ENCODE measurements at places on chromosomes 4 and X.

DNA sequence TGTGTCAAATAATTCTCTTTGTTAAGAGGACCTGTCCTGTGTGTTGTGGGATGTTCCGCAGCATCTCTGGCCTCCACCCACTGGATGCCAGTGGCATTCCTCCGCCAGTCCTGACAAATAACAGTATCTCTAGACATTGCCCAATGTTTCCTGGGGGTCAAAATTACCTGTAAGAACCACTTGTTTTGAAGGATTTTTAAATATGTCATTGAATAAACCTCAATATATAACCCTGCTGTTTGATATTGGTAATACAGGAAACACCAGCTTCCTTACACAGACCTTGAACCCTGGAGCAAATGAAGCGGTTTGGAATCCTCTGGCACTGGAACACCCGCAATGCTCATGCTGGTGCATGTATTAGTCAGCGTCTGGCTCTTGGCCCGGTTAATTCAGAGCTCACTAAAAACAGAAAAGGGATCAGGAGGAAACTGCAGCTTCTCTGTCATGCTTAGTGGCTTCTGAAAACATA, 101.3 kb downstream of the TBL1X start:
- no peak overlapping the region for H3K27ac ChIP-seq
- H3K4me3 ChIP-seq = no peak overlapping the region
- H3K27me3 ChIP-seq = no peaks in the 10 kb centered on the region
- peaks cover 19% of the 10 kb centered on the region for H3K4me1 ChIP-seq
- DNase-seq = peak; percentile 41

DNA sequence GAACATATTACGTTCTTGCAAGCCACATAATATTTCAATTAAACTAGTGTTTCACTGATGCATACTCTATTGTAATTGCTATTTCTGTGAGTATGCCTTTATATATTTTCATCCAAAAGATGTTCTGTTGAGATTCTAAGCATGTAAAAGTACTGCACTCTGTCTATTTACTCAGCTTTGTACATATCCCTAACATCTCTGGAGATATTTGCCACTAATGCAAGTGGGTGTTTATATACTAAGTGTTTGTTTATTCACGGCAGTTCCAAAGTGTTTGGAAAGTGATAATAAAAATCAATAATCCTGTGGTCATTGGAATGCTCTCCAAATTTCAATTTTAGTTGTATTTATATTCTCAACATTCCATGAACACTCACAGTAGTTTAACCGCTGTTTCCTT, 1989.0 kb downstream of the C4orf33 start:
- H3K27ac ChIP-seq = no peak overlapping the region
- no peaks in the 10 kb centered on the region for H3K27me3 ChIP-seq
- H3K36me3 ChIP-seq = no peaks in the 10 kb centered on the region
- DNase-seq = no peak

DNA sequence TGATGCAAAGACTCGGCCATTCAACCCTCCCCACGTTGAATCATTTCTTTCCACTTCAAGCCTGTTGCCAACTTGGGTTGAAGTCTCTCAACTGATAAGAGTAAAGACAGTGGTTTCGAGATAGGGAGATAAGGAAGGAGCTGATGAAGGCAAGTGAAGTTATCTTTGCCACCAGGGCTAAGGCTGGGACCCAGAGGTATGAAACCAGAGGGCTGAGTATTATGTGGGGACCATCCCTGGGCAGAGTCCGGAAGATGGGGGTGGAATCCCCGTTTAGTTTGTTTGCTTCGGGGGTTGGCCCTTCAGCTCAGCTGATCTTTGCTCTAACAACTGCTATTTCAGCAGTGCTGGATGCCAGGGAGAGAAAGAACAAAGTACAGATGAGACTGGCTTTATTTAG, 2.3 kb upstream of the XPNPEP2 start:
- H3K36me3 ChIP-seq = no peaks in the 10 kb centered on the region
- H3K4me1 ChIP-seq = peaks cover 24% of the 10 kb centered on the region
- peak; percentile 42 for DNase-seq

DNA sequence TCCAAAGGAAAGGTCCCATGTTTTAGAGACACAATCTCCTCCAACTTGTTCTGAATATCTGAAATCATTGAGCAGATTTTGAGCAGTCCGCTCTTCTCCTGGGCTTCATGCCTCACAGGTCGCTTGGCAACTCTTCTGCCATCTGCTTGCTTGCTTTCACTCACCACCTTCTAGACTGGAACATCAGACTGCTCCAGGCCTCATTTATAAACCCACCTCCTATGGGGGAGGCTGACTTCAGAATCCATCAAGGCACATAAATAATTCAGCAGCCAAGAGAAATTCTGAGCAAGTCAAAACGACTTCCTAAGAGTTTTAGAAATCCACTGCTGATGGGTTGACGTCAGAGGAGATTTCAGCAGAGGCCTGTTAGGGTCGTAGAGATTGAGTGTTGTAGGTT, 64.1 kb downstream of the FAM184B start:
- H3K4me1 ChIP-seq = no peaks in the 10 kb centered on the region
- H3K27me3 ChIP-seq = no peaks in the 10 kb centered on the region
- no peak overlapping the region for H3K27ac ChIP-seq
- no peak for DNase-seq
- no peak overlapping the region for H3K4me3 ChIP-seq

DNA sequence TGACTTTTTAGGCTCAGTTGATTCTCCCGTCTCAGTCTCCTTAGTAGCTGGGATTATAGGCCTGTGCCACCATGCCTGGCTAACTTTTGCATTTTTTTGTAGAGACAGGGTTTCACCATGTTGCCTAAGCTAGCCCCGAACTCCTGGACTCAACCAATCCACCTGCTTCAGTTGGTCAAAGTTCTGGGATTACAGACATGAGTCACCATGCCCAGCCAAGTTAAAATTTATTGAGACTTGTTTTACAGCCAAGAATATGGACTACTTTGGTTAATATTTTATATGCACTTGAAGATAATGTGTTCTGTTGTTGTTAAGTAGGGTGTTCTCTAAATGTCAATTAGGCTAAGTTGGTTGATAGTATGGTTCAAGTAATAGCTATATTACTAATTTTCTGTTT, 58.7 kb downstream of the CYTL1 start:
- peaks cover 5% of the 10 kb centered on the region for H3K27me3 ChIP-seq
- H3K27ac ChIP-seq = no peak overlapping the region
- H3K4me3 ChIP-seq = no peak overlapping the region
- peaks cover 1% of the 10 kb centered on the region for H3K36me3 ChIP-seq
- no peaks in the 10 kb centered on the region for H3K4me1 ChIP-seq

- H3K4me1 ChIP-seq = no peaks in the 10 kb centered on the region
- DNase-seq = no peak
- H3K4me3 ChIP-seq = no peak overlapping the region
Observed at GRCh38 chrX:39996536-39996935, 101.2 kb downstream of the BCOR start.

- H3K27me3 ChIP-seq = no peaks in the 10 kb centered on the region
- no peaks in the 10 kb centered on the region for H3K4me1 ChIP-seq
- no peak overlapping the region for H3K4me3 ChIP-seq
- no peak for DNase-seq
Observed at GRCh38 chr4:68718447-68719074, 48.1 kb upstream of the UGT2B15 start.

- no peaks in the 10 kb centered on the region for H3K4me1 ChIP-seq
- H3K27me3 ChIP-seq = peaks cover 5% of the 10 kb centered on the region
- DNase-seq = no peak
- no peak overlapping the region for H3K4me3 ChIP-seq
Observed at GRCh38 chrX:68644861-68645260, 2.6 kb upstream of the STARD8 start.

DNA sequence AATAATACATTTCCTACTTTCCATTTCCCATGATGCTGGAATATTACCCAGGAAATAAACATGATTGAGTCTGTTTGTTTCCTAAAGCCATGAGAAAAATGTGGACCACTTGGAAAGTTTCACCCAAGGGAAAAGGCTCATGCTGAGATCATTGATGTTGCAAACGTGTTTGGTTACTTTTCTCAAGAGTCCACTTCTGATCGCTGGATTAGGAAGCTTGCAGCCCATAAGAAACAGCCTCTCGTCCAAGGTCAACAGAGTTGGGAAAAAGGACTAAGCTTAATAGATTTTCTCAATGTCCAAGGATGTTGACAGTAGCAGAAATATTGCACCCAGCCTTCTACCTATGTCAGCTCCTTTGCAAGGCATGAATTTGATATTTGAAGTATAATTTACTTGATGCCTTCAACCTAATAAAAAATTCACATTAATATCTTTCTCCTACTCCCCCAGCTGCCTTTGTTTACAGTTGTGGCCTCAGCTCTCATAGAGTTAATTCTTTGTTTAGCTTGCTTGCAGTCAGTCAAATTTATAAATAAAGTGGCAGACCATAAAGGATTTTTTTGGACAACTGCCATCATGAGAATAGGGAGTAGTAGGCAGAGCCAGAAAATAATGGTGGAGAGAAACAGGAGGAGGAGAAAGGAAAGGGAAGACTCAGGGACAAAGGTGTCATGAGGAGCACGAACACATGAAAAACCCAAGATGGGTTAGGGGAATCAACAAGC, 65.6 kb upstream of the BLTP1 start:
- H3K36me3 ChIP-seq = no peaks in the 10 kb centered on the region
- no peak overlapping the region for H3K4me3 ChIP-seq
- no peak for DNase-seq
- no peak overlapping the region for H3K27ac ChIP-seq
- H3K27me3 ChIP-seq = no peaks in the 10 kb centered on the region
- H3K4me1 ChIP-seq = no peaks in the 10 kb centered on the region

DNA sequence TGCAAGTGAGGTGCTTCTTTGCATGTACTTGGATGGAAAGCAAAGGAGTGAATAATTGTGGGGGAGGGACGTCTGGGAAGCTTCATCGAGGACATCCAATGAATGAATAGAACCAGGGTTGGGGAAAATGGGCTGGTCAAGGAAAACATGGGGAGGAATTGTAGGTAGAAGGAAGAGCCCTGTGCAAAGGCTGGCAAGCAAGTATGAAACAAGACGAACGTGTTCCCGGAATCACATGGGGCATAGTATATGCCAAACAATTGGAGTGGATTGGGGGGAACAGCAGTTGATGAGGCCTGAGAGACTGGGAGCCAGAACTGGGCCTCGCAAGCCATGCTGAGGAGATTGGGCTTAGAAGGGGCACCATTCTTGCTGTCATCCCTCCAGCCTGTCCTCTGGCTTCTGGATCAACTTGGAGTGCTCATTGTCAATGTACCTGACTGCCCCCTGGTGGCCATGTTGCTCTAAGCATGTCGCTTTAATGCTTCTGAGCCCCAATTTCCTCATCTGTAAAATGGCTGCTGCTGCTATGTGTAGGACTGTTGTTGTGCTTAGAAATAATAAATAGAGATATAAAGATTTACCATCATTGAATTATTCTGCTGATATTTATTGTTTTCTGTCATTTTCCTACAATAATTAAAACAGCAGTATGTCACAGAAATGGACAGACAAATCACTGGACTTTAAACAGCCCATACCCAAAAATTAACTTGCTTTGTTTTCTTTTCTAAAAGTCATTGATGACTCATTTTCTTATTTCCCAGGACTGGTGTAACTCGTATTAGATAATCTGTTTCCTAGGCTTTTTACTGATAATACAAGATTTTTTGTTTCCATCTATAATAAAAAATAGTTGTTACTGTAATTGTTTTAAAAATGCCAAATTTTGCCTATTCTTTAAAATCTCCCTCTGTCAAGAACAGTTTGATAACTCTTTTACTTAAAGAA, 66.4 kb downstream of the JADE3 start:
- no peaks in the 10 kb centered on the region for H3K36me3 ChIP-seq
- H3K4me1 ChIP-seq = no peaks in the 10 kb centered on the region
- H3K4me3 ChIP-seq = no peak overlapping the region

- H3K36me3 ChIP-seq = no peaks in the 10 kb centered on the region
- H3K4me3 ChIP-seq = no peak overlapping the region
- DNase-seq = no peak
- H3K27me3 ChIP-seq = peaks cover 4% of the 10 kb centered on the region
- no peaks in the 10 kb centered on the region for H3K4me1 ChIP-seq
- H3K27ac ChIP-seq = no peak overlapping the region
Observed at GRCh38 chr4:81135501-81135900, 79.5 kb downstream of the PRKG2 start.
